ENCODE measurements at places on chromosomes 3 and 15.

DNA sequence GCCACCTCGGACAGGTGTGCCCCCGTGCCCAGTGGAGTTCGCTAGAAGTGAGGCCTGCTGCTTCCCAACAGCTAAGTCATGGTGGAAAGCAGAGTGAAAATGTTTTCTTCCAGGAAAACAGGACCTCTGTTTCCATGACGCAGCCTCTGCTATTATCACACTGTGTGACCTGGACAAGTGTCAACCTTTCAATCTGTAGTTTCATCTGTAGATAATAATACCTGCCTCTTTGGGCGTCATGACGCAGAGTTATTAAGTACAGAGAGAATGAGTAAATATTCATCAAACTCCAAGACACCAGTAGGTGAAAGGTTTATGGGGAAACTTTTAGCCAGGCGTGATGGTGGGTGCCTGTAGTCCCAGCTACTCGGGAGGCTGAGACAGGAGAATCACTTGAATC, 62.3 kb downstream of the TMEM44 start:
- DNase-seq: no peak

GRCh38 chr3:123302961-123303360, 101.2 kb downstream of the SEC22A start:
- DNase-seq: no peak

DNA sequence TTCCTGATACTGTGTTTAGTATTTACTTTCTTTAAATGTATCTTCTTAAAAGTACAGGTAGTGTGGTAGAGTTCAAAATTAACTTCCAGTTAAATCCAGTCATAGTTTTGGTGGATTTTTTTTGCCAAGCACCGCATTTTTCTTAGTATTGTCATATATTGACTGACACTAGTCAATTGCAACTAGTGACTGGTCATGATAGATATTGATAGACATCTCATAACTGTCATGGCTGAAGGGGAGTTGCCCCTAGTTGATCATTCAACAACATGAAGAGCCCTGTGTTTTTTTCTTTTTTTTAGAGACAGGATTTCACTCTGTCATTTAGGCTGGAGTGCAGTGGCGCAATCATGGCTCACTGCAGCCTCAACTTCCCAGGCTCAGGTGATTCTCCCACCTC, 22.1 kb downstream of the RAB8B start:
- no peak for DNase-seq

- no peak for DNase-seq
Observed at GRCh38 chr3:16883057-16883722, 1.6 kb upstream of the PLCL2 start.

DNA sequence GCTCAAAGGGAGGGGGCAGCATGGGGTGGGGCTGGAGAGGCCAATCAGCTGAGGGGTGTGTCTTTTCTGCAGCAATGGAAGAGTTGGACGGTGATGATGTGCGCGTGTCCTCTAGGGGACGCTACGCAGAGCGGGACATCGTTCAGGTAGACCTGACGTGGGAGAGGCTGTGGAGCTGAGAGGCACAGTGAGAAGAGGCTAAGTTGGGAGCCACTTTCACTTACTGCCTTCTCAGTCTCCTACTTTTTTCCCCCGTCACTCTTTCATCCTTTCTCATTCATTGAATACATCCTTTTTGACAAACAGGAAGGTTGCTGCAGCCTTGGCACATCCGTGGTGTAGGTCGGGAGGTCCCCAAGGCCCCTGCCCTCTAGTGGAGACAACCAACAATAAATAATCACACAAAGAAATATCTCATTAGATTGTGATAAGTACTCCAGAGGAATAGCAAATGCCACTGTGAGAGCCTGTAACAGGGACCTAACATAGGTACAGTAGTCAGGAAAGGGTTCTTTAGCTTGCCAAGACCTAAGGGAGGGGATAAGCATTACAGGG, 4.4 kb upstream of the BRPF1 start:
- DNase-seq: no peak

GRCh38 chr15:22902046-22902445, 63.6 kb downstream of the NIPA2 start:
- no peak for DNase-seq

DNA sequence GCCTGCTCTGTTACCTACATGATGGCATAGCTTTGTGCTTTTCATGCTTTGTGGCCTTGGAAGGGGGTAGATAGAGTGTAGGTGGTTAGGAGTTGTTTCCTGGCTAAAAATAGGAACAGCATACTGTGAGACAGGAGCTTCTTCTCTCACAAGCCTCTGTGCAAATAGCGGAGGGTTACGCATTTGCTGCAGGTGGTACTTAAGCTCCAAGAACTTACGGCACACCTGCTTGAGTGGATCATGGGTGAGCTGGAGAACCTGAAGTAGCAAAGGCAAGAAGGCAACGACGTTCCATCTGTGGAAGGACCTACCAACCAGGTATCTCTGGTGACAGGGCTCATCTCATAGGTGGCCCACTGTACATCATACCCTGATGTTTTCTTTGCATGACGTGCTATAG, 66.0 kb downstream of the ST6GAL1 start:
- no peak for DNase-seq

DNA sequence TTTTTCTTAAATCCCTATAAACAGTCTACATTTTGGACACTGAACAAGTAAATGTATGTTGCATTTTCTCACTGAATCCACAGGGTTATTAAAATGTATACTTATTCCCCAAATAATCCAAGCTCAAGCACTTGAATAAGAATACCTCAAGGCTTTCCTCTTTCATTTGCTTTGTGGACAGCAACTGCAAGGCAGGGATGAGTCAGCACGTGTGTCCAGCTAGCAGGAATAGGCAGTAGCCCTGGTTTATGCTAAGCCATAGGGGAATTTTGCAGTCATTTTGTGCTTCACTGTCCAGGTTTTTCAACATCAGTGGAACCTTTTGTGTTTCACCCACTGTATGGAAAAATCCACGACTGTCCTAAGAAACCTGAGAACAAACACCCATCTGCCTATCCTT, 96.7 kb upstream of the KCNMB2 start:
- DNase-seq: no peak

DNA sequence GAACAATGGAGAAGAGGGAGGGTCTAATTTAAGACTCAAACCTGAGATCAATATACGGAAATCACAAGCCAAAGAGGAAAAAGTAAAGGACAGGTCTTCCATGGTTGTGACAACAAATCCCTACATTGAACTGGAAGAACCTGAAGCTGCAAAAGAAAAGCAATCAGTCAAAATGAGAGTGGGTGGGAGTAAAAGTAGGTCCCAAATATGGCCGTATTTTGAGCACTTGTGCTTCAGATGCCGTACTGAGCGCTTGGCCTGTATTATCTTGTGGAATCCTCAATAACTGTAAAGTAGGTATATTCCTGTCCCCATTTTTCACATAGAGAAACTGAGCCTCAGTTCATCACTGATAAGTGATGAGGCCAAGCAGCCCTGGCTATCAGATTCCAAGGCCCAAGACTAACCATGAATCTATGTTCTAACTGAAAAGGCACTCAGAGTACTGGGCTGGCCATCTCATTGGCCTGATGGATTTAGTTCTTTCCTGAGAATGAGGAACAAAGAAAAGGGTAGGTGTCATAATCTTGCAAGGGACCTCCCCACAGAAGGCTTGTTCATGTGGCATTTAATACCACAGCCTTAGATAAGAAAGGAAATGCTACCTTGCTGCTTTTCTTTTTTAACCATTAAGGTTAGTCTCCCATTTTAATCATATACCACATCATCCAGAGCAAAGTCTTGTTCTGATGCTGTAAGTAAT, 52.5 kb downstream of the LRRN1 start:
- no peak for DNase-seq

DNA sequence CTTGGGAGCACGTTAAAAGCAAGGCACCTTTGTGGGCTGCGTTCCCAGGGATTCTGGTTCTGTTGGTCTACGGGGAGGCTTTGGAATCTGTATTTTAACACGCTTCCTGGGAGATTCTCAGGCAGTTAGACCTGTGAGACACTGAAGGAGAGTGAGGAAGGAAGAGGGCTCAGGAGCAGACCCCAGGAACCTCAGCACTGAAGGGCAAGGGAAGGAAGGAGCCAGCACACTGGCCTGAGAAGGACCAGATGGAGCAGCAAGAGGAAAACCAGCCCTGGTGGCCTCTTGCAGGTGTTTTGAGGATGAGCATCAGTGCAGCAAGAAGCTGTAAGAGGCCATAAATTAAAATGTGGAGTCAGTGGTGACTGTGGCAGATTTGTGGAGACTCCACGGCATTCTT, 146.7 kb downstream of the RPLP1 start:
- DNase-seq: no peak

- no peak for DNase-seq
Observed at GRCh38 chr3:197427021-197427420, 128.6 kb upstream of the DLG1 start.

- DNase-seq: no peak
Observed at GRCh38 chr3:19065027-19065426, 83.3 kb upstream of the KCNH8 start.

DNA sequence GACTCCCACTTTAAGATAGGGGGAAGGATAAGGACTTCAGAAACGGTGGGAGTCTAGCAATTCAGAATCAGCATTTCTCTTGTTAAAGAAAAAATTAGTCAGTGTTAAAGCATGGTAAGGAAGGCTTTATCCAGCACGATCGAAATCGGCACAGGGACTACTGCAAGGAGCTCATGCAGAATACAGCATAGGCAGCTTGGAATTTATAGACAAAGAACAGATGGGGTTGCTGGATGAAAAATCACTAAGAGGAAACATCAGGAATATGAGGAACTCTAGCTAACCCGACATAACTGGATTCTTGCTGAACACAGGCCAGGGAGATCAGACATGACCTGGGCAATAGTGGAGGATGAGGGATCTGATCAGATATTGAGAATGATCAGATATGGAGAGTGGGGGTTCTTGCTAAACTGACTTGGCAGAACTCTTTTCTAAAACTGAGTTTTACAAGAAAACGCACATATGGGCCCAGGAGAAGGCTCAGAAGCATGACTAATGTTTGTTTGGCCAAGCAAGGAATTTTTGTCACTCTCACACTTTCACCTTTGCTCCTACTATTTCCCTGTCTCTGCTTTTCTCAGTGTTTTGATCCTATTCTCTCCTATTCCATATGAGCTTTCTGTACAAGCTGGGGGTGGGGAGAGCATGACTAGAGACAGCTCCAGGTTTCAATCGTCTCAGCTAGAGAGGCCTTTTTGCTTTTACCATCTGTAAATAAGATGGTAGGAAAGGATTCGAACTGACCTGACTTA, 3.9 kb upstream of the PLCH1 start:
- DNase-seq: no peak

- no peak for DNase-seq
Observed at GRCh38 chr3:177725165-177725564, 527.9 kb upstream of the TBL1XR1 start.

DNA sequence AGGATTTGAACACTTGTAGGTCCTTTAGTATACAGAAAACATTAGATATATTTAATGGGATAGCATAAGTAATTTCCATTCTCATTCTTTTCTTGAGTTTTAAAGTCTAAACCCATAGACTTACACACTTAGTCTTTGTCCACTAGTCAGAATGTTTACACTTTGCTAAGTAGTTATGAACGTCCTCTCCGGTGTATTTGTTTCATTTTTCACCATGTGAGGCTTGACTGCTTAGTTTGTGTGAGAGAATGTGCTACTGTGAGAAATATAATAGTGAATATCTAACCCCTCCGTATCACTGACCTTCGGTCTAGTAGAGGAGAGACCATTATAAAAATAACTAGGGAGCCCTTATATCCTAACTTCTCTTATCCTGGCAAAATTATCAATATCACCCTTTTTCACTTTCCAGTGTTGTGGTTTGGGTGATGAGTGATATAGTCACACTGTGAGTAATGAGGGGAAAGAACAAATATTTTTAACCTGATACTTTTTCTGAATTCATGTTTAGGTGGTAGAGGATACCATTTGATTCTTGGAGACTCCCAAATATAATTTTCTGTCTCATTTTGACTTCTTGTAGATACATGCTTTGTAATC, 122.4 kb downstream of the UBE2E2 start:
- DNase-seq: no peak

DNA sequence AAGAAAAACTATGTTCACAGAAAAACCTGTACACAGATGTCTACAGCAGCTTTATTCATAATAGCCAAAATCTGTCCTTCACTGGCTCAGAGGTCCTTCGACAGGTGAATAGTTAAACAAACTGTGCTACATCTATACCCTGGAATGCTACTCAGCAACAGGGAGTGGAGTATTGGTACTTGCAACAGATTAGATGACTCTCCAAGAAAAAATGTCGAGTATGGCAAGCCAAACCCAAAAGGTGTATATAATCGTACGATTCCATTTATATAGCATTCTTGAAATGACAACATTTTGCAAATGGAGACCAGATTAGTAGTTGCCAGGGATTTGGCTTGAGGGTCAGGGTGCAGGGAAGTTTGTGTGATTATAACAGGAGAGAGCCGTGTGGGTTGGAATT, 22.4 kb upstream of the RGMA start:
- no peak for DNase-seq

- DNase-seq: no peak
Observed at GRCh38 chr15:70478251-70478990, 284.9 kb downstream of the UACA start.

DNA sequence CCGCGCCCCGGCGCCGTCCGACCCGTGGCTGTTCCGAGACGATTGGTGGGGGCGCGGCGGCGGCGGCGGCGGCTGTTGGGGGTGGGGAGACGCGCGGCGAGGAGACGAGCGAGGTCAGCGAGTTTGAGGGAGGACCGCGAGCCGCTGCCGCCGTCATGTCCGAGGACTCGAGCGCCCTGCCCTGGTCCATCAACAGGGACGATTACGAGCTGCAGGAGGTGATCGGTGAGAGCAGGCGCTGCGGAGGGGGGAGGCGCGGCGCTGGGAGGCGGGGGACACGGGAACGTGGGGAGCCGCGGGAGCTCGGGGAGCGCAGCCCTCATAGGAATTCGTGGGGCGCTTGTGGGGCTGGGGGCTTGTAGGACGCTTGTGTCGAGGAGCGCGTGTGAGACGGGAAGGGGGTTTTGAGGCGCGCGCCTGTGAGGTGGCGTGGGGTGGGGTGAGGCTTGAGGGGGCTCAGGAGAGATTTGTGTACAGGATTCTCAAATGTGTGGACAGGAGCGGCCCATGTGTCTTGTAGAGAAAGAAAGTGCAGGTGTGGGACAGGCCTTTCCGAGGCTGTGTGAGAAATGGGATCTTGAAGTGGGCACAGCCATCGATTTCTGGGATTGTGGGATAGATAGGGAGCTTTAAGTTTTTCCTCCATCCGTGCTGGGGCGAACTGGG, 518 bp downstream of the OXSR1 start:
- peak; percentile 14 for DNase-seq

GRCh38 chr3:54264050-54264449, 141.7 kb downstream of the CACNA2D3 start:
- DNase-seq: no peak

- DNase-seq: no peak
Observed at GRCh38 chr3:78887029-78887428, 880.8 kb downstream of the ROBO1 start.

DNA sequence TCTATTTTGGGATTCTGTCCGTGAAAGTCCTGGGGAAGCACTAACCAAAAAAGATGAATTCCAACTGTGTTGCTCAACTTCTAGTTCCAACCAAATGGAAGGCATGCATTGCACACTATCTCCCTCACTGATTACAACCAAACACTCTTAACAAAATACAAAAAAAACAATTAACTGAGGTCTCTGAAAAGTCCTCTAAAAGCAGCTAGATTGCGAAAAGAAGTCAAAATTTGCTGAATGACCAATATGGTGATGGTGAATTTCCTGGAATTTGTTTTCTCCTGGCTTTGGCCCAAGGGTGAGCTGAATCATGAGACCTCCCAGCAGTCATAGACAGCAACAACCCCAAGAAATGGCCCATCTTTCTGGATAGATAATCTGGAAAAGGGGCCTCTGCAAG, 28.3 kb downstream of the CYP19A1 start:
- no peak for DNase-seq

GRCh38 chr3:110628650-110629301, 442.8 kb upstream of the NECTIN3 start:
- DNase-seq: no peak

GRCh38 chr15:56366211-56366610, 985 bp downstream of the TEX9 start:
- DNase-seq: no peak

Data from stimulated activated CD8-positive, alpha-beta memory T cell treated with anti-CD3 and anti-CD28 coated beads, Interleukin-7, amount 100 ng/mL, for 1 hour (primary cell).